ENCODE measurements at places on chromosomes 5 and 9.

DNA sequence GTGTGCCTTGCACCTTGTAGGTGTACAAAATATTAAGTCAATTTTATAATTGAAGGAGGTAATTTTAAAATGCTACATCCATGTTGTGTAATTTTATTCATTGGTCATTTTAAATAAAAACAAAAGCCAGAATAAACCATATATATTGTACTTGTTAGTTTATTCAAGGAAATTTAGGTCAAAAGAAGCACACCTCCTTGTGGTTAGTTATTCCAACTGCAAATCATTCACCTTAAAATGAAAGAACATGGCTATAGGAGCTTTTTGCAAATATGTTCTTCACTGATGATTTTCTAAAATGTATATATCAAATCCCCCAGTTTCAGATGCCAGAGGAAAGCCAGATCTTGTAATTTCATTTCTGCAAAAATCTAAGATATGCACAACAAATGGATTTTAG lies 5.4 kb upstream of the MOCS2 start:
- DNase-seq, result no peak

DNA sequence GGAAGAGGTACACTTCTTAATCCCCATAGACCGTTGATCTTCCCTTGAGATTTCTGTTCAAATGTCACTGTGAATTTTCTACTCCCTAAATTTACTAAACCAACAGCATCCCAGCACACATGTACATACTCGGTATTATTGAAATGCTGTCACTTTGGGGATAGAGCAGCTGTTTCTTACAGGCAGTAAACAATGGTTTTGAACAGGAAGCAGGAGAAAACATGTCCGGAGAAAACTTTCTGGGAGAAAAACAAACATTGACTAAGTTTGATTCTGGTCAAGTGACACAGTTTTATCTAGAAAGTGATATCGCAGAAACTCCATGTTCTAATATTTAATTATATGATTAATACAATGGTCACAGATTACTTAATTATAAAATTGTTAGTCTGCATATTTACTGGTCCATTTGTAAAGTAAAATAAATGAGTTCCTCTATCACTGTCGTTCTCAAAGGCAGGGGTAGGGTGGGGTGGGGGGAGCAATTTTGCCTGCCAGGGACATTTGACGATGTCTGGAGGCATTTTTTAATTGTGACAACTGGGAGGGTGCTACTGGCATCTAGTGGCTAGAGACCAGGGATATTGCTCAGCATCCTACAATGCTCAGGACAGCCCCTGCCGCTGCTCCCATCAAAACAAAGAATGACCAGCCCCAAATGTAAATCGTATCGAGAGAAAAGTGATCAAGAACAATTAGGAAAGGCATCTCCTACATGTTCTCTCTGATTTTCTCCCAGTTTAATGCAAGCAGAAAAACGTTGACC lies 12.2 kb downstream of the TAS2R1 start:
- no peak for DNase-seq

GRCh38 chr5:156121882-156122281 lies 205.1 kb upstream of the SGCD start:
- DNase-seq, result no peak

- DNase-seq, result no peak
Measured at GRCh38 chr9:114416906-114417305, 29.1 kb upstream of the AKNA start.

DNA sequence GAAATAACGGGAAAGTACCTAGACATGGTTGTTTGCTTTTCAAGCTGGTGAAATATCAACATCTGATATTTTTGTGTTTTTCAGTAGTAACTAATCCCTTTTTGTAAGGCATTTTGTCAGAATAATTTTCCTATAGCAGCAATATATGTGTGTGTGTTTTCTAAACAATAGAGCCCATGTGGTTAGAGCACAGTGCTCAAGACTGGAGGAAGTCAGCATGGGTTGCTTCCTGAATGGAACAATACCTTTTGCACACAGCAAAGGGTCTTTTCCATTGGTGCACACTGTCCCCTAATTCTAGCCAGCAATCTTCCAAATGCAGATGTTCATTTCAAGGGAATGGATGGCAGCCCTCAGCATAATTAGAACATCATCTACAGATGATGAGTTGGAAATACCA lies 270.1 kb downstream of the AOPEP start:
- no peak for DNase-seq

DNA sequence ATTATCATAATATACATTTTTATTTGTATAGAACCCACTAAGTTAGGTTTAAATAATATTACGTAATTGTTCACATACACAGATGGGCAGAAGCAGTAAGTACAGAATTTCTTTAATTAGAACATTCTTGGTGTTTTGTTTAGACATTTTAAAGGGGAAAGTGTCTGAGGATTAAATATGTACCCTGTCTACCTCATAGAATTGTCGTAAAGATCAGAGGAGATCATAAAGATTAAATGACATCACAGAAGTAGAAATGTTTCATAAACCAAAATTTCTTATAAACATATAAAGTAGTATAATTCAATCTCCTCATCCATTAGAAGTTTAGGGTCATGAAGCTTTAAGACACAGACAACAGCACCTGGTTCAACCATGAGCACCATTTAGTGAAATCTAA lies 20.1 kb downstream of the DEPDC1B start:
- DNase-seq, result no peak

GRCh38 chr5:103561685-103562452 lies 720 bp downstream of the NUDT12 start:
- DNase-seq, result no peak

- DNase-seq, result no peak
Measured at GRCh38 chr9:125637241-125637640, 69.8 kb downstream of the MAPKAP1 start.

DNA sequence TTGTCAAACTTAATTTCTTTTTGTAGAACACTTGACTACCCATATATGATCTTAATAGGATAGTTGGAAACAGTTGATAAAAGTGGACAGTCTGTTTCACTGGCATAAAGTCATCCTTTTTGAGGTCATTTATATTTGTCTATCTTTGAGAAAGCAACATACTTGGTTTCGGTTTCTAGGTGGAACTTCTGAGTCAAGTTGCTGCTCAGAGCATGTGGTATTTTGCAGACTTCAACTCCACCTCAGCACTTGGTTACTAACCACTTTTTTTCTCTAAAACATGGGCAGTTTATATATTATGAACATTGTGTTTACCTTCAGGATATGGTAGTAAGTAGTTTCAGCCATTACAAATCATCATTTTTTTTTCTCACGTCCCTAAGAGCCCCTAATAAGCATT lies 1749.0 kb upstream of the C9orf72 start:
- no peak for DNase-seq

DNA sequence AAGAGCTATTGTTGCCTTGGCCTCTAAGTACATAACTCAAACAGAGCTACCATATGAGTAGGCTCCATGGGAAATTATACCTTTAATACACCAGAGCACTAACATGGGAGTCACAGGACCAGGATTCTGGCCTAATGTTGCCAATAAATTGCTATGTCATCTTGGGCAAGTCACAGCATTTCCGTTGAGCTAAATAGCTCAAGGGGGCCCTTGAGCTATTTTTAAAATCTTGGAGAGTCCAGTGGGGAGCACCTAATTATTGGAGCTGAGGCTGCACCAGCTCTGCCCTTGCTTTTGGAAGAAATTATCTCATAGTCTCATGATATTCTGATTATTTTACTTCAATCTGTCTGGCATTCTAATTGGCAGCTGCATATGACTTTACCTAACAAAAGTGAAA lies 350.8 kb downstream of the ENC1 start:
- no peak for DNase-seq
